ENCODE measurements at places on chromosomes 3 and 15.

- no peak for DNase-seq
Observed at GRCh38 chr3:46456118-46456517, 8.6 kb downstream of the LTF start.

DNA sequence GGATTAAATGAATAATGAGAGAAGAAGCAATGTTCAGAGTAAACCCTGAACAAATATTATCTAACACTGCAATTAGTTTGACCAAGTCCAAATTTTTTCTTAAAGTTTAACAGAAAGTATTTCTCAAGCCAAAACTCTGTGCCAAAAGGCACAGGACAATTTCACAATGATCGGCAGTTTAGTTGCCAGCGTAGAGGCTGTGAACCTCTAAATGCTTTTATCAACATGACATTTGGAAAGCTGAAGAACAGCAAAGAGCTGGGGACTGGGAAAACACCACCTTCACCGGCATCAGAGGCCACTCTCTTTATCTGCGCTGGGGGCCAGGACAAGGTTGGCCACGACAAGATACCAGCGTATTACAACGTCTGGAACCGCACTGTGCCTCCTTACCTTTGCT lies 125.6 kb downstream of the ADAMTS17 start:
- DNase-seq: no peak

GRCh38 chr15:72231833-72232478 lies 966 bp upstream of the PKM start:
- peak; percentile 56 for DNase-seq

- no peak for DNase-seq
Observed at GRCh38 chr3:61192222-61192621, 59.0 kb downstream of the FHIT start.

DNA sequence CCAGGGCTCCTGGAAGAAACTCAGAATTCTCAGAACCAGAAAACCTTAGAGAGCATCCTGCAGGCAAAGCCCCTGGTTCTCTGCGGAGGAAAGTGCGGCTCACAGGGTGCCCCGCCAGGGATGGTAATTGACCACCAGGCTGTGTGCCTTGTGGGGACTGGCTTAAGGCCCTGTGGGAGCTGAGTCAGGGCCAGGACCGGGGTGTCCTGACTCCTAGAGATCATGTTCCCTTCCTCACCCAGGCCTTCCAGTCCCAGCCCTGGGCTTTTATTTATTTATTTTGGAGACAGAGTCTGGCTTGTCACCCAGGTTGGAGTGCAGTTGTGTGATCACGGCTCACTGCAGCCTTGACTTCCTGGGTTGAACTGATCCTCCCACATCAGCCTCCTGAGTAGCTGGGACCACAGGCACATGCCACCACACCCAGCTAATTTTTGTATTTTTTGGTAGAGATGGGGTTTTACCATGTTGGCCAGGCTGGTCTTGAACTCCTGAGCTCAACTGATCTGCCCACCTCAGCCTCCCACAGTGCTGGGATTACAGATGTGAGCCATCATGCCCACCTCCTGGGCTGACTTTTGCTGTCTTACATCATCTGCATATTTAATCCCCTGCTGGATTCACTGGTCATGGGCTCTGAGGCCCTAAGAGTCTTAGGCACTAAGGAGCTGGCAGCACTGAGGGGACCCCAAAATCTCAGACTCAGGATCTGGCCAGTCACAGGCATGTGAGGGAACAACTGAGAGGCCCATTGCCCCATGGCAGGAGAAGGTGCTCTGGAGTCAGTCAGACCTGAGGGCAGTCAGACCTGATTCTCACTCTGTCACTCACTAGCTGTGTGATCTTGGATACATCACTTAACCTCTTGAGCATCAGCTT lies 20.4 kb upstream of the LAMP3 start:
- no peak for DNase-seq

- DNase-seq: no peak
Observed at GRCh38 chr3:44418549-44418948, 58.9 kb downstream of the ZNF445 start.

GRCh38 chr3:10808130-10808735 lies 7.8 kb upstream of the SLC6A11 start:
- no peak for DNase-seq

DNA sequence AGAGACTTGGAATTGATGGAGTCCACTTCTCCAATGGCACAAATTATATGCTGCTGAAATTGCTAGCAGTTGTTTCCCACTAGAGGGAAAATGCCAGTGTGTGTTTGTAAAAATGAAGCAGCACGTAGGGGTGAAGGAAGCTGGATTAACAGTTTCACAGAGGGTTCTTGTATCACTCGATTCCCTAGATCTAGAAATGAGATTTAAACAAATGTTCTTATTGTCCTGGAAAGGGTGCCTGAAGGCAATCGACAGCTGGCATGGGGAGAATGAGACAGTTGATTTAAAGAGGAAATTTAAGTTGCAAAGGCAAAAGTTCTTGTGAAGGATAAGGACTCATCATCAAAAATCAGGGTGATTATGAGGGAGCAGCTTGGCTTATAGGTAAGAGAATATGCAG lies 234.8 kb upstream of the ARPP21 start:
- no peak for DNase-seq

DNA sequence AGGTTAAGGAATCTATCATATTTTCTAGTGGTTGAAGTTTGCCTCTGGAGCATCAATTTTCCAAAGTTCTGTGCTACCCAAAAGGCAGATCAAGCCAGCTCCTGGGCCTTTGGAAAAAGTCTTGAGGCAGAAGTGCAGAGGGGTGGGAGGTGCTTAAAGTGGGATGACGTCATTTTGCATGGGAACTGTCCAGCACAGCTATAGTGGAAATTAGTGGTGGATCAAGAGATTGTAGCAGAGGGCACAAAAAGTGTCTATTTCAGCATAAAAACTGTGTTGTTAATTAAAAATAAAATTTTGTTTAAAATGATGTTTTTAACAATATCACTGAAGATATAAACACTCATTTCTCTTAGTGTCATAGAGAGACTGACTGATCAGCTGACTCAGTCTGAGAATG lies 221.9 kb downstream of the LRRN1 start:
- no peak for DNase-seq

- DNase-seq: no peak
Observed at GRCh38 chr3:294096-294495, 97.5 kb downstream of the CHL1 start.

DNA sequence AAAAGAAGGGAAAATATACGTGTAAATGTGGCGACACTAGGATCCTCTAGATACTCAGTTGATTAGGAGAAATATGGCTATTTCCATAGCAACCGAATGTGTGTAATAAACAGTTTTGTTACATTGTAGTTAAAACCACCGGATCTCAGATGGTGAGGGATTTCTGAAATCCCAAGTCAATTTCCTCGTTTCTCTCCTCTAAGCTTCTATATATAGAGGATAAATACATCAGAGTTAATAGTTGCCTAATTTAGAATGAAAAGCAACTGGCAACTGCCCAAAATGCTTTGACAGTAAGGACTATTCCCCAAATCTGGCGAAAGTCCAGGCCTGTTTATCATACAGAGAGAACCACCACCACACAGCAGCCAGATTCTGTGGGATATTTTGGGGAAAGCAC lies 112.6 kb downstream of the GABRB3 start:
- no peak for DNase-seq

DNA sequence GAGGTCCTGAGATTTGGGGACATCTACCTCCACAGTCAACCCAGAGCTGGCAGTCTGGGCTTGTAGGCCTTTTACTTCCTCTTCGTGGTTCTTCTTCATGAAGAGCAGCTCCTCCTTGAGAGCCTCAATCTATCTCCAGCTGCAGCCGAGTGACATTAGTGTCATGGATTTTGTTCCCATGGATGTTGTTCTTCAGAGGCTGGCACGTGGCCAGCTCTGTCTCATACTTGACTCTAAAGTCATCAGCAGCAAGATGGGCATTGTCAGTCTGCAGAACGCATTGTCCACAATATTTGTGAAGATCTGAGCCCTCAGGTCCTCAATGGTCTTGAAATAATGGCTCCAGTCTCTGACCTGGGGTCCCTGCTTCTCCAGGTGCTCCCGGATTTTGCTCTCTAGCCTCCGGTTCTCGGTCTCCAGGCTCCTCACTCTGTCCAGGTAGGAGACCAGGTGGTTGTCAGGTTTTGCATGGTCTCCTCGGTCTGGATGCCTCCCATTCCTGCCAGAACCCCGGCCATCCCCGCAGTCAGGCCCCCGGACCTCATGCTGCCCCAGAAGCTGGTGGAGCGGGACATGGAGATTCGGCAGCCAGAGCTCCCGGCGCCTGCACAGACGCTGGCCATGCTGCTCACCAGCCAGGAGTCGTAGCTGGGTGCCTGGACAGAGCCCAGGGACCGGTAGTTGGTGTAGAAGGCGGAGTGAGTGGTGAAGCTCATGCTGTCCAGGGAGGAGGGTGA lies 3.4 kb upstream of the CCNL1 start:
- DNase-seq: no peak
